ENCODE measurements at places on chromosomes 2 and 18. TPM values are rescaled to one million over a fixed set of nuclear protein-coding genes. Genes with fewer than 3 reads are reported as not detected.

DNA sequence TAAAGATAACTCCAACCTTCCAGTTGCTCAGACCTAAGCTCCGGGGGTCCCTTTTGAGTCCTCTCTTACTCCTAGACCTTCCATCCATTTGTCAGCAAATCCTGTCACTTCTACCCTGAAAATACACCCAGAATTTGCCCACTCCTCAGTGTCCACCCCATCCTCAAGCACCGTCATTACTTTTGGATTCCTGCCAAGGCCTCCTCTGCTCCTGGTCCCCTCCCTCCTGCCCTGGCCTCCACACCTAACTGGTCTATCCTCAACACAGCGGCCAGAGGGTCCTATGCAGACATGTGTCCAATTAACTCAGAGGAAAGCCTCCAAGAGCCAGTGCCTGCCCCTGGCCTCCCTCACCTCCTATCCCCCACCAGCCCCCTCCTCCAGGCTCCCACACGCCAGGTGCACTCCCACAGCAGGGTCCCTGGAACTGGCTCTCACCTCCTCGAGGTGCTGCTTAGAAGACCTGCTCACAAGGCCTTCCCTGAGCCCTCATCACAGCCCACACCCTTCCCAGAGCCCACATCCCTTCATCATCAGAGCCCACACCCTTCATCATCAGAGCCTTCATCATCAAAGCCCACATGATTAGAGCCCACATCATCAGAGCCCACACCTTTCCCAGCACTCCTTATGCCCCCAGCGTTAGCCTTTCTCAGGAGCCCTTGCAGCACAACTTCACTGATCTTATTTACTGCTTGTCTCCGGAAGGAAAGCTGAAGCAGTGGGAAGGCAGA lies 20.4 kb downstream of the FAM178B start:
- H3K4me1 ChIP-seq: no peaks in the 10 kb centered on the region
- no peak overlapping the region for H3K27ac ChIP-seq
- H3K36me3 ChIP-seq: no peaks in the 10 kb centered on the region
- no peaks in the 10 kb centered on the region for H3K27me3 ChIP-seq

DNA sequence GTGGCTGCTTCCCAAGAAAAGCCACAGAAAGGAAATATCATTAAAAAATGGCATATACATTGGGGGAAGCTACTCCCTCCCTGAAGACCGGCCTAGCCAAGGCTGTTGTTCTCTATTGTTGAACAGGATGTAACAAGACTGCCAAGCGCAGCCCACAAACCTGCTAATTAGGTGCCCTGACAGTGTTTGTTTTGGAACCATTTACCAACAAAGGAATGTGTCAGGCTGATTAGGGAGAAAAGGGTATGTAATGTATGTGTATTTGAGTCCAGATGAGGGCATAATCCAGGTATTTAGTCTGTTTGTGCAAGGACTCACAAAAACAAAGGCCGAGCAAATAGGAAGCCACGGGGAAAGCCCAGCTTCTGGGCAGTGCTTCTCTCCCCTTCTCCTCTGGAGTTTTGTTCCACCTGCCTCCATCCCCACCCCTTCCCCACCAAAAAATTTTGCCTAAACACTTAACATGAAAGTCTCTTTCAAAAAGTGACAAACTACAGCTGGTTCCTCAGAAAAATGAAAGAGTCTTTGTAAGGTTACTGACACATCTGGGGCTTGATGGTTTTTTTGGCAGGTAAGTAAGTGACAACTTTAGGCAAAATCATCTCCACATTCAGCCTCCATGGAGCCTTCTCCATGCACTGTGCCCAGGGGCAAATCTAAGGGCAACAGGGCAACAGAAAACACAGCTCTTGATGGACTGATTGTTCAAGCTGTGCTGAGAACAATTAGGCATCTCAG lies 78.3 kb upstream of the FZD5 start:
- no peak for DNase-seq
- H3K27me3 ChIP-seq: no peaks in the 10 kb centered on the region
- H3K36me3 ChIP-seq: no peaks in the 10 kb centered on the region
- H3K4me3 ChIP-seq: no peak overlapping the region
- H3K4me1 ChIP-seq: no peaks in the 10 kb centered on the region

- H3K4me1 ChIP-seq: peaks cover 28% of the 10 kb centered on the region
- H3K36me3 ChIP-seq: no peaks in the 10 kb centered on the region
- no peak overlapping the region for H3K4me3 ChIP-seq
- no peak overlapping the region for H3K27ac ChIP-seq
- no peaks in the 10 kb centered on the region for H3K27me3 ChIP-seq
Observed at GRCh38 chr2:47189635-47190034, 34.5 kb upstream of the STPG4 start.

RGPD6 gene
- 27.7 TPM for total RNA-seq

- H3K27me3 ChIP-seq: no peaks in the 10 kb centered on the region
- H3K27ac ChIP-seq: no peak overlapping the region
- peaks cover 95% of the 10 kb centered on the region for H3K36me3 ChIP-seq
- no peak overlapping the region for H3K4me3 ChIP-seq
- no peaks in the 10 kb centered on the region for H3K4me1 ChIP-seq
Observed at GRCh38 chr18:2707551-2708168, 52.1 kb downstream of the SMCHD1 start.

IL18RAP gene
- total RNA-seq: 0.38 TPM

DNA sequence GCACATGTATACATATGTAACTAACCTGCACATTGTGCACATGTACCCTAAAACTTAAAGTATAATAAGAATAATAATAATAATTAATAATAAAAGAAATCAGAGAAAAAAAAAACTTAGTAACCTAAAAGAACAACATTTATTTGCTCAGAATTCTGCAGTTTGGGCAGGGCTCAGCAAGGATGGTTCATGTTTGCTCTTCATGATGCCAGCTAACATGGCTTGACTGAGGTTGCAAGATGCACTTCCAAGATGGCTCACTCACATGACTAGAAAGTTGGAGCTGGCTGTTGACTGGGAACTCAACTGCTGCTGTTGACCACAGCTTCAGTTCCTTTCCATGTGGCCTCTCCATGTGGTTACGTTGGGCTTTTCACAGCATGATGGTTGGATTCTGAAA lies 56.4 kb downstream of the KLHL29 start:
- DNase-seq: no peak
- no peaks in the 10 kb centered on the region for H3K36me3 ChIP-seq
- no peaks in the 10 kb centered on the region for H3K4me1 ChIP-seq
- no peaks in the 10 kb centered on the region for H3K27me3 ChIP-seq
- no peak overlapping the region for H3K27ac ChIP-seq

TSGA10 gene
- total RNA-seq: 2.2 TPM

DNA sequence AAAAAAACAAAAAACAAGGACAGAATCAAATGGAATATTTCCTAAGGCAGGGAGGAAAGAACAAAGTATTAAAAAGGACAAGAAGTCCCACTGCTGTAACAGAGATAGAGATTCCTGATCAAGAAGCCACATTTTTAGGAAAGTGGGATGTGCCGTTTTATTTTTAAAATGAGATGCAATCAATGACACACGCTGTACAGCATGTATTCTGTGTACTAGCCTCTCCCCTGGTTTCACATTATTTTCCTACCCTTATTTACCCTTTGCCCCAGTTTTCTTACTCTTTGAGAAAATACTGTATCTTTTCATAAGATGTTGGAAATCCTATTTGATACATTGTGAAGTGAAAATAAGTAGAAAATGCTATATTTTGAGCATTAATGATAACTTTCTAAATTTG lies 45.8 kb downstream of the E2F6 start:
- H3K27ac ChIP-seq: peak overlapping the region; percentile 80
- peak overlapping the region; percentile 41 for H3K4me3 ChIP-seq
- H3K27me3 ChIP-seq: no peaks in the 10 kb centered on the region
- H3K4me1 ChIP-seq: peaks cover 19% of the 10 kb centered on the region
- H3K36me3 ChIP-seq: no peaks in the 10 kb centered on the region
- no peak for DNase-seq

DNA sequence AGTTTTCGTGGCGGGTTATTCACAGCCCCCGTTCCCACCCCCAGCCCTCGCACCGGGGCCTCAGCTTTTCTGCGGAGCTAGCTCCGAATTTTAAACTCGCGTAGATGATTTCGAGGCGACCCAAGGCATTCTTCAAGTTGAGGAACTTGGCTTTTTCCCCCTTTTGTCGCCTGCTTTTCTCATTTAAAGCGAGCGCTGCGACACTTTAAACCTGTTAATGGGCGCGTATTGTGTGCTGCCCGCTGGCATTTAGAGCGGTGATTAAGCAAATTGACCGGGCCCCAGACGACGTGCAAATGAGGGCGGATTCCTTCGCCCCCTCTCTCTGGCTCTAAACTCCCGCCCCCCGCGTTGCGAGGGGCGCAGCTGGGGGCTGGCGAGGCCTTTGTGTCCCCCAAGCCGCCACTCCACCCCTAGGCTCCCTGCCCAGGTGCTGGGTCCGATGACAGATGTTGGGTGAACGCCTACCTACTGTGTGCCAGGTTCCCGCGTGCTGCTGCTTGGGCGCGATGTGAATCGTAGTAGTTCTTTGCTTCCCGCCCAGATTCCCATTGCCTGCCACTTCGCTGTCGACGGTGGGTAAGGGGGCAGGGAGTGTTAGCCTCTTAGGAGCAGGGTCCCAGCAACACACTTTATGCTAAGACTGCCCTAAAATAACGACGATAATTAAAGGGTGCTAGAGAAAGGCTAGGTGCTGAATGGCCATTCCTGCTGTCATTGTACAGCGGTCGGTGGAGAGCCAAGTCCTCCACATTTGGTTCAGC lies 1.9 kb downstream of the TCF7L1 start:
- H3K27ac ChIP-seq: no peak overlapping the region
- H3K4me1 ChIP-seq: peaks cover 8% of the 10 kb centered on the region
- no peaks in the 10 kb centered on the region for H3K36me3 ChIP-seq
- H3K27me3 ChIP-seq: no peaks in the 10 kb centered on the region

- H3K36me3 ChIP-seq: no peaks in the 10 kb centered on the region
- peaks cover 27% of the 10 kb centered on the region for H3K4me1 ChIP-seq
- no peak overlapping the region for H3K27ac ChIP-seq
- no peak for DNase-seq
- H3K4me3 ChIP-seq: no peak overlapping the region
Observed at GRCh38 chr2:217160978-217161973, 301.4 kb upstream of the TNP1 start.
